Pericardium fibroblast (primary cell): ENCODE measurements at places on chromosomes 3 and 15. TPM values are rescaled to one million over a fixed set of nuclear protein-coding genes. Genes with fewer than 3 reads are reported as not detected.

The SLMAP gene
- total RNA-seq, result 22.5 and 24.8 TPM in 2 replicates

The STRIT1 gene
- total RNA-seq, result not detected in 2 replicates

The KLHDC8B gene
- total RNA-seq, result 23.7 and 45.9 TPM in 2 replicates

The IMPG2 gene
- total RNA-seq, result under 0.01 and 0.17 TPM in 2 replicates

The NANOGP8 gene
- not detected in 2 replicates for total RNA-seq

The POTEB3 gene
- not detected in 2 replicates for total RNA-seq

The NUP210 gene
- under 0.01 TPM in 1 of 2 replicates, not detected in the other for total RNA-seq

The SAMD7 gene
- total RNA-seq, result not detected in 2 replicates

The NPAP1 gene
- total RNA-seq, result not detected in 2 replicates

The DUOXA2 gene
- total RNA-seq, result not detected in 2 replicates

The HEG1 gene
- 173 and 199 TPM in 2 replicates for total RNA-seq

The HESX1 gene
- not detected in 2 replicates for total RNA-seq

The CXCR6 gene
- total RNA-seq, result not detected in 2 replicates

The INO80 gene
- total RNA-seq, result 23.8 and 28.7 TPM in 2 replicates

The SERINC4 gene
- total RNA-seq, result not detected in 2 replicates

The KLHL40 gene
- 0.17 TPM in 1 of 2 replicates, not detected in the other for total RNA-seq

The PLA2G4D gene
- not detected in 2 replicates for total RNA-seq
